Amygdala (tissue), 56 donors: ENCODE measurements at places on chromosomes 11 and 22.

DNA sequence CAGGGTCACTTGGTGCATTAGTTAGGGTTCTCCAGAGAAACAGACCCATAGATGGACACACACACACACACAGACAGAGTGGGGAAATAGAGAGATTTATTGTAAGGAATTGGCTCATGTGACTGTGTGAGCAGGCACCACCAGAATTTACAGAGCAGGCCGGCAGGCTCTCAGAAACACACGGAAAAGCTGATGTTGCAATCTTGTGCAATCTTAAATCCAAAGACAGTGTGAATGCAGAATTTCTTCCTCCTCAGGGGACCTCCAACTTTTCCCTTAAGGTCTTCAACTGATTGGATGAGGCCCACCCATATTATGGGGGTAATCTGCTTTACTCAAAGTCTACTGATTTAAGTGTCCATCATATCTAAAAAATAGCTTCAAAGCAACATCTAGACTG lies 49.8 kb downstream of the APIP start:
- no peak for DNase-seq

GRCh38 chr22:28899199-28899853 lies 16.0 kb downstream of the ZNRF3 start:
- no peak for DNase-seq

DNA sequence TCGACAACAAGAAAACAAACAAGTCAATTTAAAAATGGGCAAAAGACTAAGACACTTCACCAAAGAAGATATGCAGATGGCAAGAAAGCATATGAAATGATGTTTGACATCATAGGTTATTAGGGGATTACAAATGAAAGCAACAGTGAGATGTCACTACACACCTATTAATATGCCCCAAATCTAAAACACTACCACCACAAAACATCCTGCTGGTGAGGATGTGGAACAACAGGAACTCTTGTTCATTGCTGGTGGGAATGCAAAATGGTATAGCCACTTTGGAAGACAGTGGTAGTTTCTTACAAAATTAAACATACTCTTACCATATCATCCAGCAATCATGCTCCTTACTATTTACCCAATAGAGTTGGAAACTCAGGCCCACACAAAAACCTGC lies 29.0 kb downstream of the PRRG4 start:
- DNase-seq = no peak

DNA sequence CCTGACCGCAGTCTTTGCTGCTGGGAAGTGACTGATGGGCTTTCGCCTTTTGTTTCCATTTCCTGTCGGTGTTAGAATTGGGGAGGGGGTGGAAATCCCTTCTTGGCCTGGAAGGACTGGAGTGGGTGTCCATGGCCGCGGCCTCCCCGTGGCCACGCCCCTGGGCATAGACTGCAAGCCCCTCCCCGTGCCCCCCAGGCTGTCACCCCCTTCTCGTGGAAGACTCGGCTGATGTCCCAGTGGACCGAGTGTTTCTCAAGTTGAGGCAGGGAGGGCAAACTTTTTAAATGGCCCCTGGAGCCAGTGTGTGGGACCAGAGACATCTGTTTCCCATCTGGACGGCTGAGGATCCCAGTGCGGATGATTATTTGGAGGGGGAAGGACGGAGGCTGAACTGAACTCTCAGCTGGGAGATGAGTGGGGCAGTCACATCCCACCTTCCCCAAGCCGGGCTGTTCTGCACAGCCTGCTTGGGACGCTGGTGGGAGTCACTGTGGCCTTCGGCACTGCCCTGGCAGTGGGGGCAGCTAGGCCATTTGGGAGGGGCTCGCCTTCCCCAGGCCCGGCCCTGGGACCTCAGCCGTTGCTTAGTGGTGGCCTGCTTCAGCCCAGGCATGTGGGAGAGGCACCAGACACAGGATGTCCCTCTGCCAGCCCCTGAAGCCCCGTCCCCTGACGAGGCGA lies 1.6 kb downstream of the CD81 start:
- DNase-seq = no peak

DNA sequence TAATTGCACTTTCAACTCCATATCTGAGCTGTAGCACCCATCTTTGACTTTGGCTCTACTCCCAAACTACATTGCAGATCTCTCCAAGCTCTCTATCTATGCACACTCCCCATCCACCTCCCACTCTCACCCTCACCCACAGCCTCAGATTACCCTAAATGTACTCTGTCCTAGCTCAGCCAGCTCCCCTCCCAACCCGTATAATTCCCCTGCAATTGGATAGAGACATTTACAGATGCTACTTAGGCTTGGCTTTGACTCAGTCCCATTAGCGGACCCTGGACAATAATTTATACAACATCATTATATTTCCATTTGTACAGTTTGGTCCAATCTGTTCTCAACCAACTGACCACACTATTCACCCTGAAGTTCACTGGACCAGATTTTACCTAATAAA lies 338.9 kb upstream of the ANO3 start:
- no peak for DNase-seq

DNA sequence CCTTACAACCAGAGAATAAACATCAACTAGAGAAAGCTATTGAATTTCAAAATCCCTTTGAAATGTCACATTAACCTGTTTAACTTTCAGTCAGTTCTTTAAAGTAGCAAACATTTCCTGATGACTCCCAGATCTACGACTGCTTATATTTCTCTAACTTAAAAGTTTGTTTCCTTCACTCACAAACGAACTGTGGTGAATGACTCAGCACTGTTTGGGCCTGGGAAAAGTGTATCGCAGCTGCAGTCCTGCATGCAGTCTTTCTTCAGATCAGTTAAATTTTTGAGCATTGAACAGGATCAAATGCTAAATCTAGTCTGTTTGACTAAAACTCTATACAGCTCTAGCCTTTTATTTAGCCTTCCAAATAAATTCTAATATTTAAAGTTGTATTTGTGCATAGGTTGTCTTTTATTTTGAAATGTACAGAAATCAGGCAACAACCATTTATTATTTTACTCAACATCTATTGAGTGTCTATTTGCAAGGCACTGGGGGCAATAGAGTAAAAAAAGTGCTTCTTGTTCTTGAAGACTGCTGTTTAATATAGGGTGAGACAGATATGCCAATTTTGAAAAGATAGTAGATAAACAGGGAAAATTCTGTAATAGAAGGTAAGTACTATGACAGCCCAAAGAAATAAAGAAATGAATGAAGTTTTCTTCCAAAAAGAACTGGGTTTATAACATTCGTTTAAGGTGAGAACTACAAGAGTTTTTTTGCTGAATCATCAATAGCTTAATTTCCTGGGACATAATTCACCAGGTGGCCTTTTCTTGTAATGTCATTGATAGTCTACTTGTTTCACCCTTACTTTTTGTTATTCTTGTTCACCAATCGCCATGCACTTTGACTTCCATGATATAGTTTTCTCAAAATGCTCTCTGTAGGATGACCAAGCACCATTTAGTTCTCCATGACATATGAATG lies 235.4 kb downstream of the METTL15 start:
- DNase-seq = no peak
